ENCODE measurements at places on chromosomes 4 and X. TPM values are rescaled to one million over a fixed set of nuclear protein-coding genes. Genes with fewer than 3 reads are reported as not detected.

GRCh38 chr4:184270808-184271413 is 53.2 kb upstream of the ENPP6 start:
- DNase-seq, result no peak

- no peak for DNase-seq
Observed at GRCh38 chr4:68342134-68342533, 7.8 kb downstream of the YTHDC1 start.

- peak; percentile 13 for DNase-seq
Observed at GRCh38 chrX:153778684-153779101, 2.1 kb upstream of the SRPK3 start.

DNA sequence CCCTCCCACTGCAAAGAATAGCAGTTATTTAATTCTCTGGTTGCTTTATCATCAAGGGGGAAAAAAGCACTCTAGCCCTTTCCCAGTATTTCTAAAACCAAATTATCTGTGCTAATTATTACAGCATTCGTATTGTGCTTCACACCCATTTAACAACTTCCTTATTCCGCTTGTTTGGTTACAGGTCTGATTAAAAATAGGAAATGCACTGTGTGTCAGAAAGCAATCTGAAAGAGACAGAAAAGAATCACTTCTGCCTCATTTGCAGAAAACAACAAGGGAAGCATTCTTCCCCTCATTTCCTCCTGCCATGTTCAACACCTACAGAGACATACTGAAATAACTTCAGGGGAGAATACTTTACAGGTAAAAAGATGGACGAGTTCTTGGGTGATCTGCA is 114.9 kb upstream of the MAP3K15 start:
- no peak for DNase-seq

Gene MTNR1A
- total RNA-seq, result not detected
